ENCODE measurements at places on chromosomes 16 and 17.

DNA sequence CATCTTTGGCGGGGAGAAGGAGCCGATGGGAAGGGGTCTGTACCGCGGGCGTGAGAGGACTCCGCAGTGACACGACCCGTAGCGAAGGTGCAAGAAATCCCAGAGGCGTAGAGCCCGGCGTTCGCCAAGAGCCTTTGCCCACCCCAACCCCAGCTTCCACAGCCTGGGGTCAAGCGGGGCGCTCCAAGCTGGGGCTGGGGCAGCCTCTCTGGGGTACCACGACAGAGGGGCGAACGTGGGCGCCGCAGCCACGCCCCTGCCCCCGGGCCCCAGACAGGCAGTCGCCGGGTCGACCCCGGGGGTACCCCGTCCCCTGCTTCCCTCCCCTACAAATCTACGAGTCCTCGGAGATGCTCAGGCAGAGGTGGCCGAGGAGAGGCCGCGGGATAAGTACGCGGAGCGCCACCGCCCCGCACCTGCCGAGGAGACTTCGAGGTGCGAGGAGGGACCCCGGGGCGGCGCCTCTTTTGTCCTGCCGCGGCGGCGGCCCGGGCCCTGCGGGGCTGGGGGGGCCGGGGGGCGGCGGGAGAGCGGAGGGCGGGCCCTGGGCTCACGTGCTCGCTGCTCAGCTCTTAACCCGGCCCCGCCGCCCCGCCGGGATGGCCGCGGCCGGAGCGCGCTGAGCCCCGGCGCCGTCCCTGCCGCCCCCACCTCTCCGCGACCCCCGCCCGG, at the start of gene ADAM11:
TSS of gene ADAM11 (plus strand) at position 575 of the 672 bp plus-strand sequence. CDS start 212 bp downstream, outside the sequence.
- no peak for DNase-seq

DNA sequence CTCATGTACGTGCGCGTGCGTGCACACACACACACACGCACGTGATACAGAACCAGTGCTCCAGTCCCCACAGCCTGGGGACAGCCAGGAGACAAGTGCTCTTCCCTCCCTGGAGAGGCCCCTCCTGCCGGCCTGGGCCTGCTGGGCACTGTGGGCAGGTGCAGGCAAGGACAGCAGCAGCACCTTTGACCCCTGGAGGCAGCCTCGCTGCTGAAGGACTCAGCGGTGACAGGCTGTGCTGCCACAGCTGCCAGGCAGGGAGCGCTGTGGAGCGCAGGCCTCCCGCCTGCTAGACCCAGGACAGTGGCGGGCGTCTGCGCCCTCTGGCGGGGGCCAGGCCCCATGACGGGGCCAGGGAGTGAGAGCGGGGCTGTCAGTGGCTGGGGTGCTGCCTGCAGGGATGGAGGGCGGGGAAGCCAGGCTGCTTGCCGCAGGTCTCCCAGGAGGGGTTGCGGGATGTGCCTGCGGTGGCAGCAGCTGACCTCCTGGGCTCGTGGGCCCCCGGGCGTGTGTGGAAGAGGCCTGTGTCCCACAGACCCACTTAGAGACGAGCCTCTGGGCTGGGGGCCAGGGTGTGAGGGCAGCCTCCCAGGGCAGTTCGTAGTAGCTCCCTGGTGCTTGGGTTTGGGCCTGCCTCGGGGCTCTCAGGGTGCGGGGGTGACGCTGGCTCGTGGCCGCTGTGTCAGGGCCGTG, 63.5 kb upstream of the PVALEF start:
- DNase-seq, result no peak

GRCh38 chr16:56910654-56911539, 21.0 kb upstream of the HERPUD1 start:
- DNase-seq, result peak; percentile 37

GRCh38 chr16:30780021-30780420, 7.0 kb downstream of the ZNF629 start:
- no peak for DNase-seq

DNA sequence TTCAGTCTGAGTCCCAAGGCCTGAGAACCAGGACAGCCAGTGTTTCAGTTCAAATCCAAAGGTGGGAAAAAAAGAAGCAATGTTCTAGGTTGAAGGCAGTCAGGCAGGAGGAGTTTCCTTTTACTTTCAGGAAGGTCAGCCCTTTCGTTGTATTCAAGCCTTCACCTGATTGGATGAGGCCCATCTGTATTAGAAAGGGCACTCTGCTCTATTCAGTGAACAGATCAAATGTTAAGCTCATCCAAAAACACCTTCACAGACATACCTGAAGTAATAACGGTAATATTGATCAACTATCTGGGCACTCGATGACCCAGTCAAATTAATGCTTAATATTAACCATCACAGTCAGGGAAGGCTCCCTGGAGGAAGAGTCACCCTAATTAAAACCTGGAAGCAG, 60.9 kb downstream of the IRX5 start:
- no peak for DNase-seq

DNA sequence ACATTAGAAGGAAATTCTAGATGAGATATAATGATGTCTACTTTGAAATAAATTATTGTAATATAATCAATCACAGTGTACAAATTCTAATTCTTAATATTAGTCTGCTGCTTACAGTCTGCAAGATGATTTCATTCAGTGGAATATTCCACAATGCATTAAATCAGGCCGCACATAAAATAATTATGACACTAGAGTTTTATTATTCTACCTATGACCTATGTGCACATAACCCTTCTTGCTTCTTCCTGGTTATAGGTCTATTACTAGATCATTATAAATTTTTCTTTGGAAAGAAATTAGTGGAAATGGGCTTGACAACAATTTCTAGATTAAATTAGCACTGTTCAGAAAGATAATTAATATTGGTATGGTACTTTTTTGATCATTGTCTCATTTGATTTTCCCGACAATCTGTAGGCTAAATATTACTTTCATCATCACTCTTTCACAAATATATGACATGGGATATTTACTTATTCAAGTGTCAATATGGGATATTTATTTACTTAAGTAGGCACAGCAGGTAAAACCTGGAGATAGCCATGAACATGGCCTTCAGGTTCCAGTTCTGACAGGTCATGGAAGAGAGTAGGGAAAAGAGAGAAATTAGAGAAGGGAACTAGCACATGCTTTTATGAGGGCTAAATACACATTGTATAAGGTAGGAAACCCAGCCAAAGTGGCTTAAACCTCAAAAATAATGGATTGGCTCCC, 476.4 kb downstream of the TOX3 start:
- no peak for DNase-seq

- DNase-seq, result no peak
Observed at GRCh38 chr16:24523569-24523968, 15.8 kb upstream of the RBBP6 start.

GRCh38 chr16:85486256-85486915, 126.7 kb upstream of the GSE1 start:
- no peak for DNase-seq

DNA sequence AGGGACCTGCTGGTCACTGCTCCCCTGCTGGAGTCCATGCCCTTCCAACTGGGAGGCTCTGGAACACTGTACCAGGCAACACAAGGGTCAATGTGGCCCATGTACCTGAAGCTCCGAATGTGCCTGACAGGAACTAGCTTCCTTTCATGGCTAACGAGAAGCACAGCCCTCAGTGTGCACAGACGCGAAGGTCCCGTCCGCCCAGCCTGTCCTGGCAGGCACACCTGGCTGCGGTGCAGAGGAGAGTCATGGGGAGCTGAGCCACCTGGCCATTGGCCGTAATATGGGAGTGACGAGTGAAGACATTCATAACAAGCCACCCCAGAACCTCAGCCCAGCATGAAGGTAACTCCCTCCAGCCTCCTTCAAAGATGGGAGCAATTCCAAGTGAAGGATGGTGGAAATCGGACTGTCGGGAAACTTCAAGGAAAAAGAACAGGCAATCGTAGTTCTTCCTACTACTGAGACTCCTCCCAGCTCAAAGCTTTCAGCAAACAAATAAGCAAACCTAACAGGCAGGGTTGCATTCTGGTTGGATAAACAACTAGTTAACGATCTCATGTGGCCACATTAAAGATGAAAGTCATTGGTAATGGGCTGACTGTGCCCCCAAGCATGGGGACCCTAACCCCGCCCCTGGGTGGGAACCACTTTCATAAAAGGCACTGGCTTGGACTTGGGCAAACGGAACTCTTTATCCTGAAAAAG, 13.2 kb downstream of the TMEM11 start:
- DNase-seq, result no peak

DNA sequence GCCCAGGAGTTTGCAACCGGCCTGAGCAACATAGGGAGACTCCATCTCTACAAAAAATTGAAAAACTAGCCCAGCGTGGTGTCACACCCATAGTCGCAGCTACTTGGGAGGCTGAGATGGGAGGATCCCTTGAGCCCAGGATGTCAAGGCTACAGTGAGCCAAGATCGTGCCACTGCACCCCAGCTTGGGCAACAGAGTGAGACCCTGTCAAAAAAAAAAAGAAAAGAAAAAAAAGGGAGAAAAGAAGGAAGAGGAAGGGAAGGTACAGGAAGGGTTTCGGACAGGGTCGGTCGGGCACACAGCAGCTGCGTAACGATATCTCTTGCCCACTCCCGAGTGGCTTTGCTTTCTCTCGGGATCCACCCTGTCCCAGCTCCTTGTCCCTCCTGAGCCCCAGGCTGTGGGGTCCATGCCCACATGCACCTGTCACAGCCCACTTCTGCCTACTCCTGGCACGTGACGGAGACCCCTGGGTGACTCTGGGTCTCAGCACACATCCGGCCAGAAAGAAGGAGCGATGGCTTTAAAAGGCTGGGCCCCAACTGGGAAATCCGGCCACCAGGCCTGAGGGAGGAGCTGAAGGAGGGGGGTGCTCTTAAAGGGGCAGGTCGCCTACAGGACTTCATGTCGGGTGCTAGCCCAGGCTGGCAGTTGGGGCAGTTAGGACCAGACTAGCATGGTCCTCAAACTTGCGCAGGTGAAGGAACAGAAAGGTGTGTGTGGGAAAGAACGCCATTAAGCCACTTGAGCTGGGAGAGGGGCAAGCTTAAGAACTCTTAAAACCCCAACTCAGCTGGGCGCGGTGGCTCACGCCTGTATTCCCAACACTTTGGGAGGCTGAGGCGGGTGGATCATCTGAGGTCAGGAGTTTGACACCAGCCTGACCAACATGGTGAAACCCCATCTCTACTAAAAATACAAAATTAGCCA, at the start of gene GHDC:
TSS of gene GHDC (minus strand) at position 526 of the 931 bp plus-strand sequence. CDS start 913 bp downstream, outside the sequence.
- peak; percentile 77 for DNase-seq

- DNase-seq, result no peak
Observed at GRCh38 chr17:15180121-15180561, 85.0 kb downstream of the PMP22 start.

DNA sequence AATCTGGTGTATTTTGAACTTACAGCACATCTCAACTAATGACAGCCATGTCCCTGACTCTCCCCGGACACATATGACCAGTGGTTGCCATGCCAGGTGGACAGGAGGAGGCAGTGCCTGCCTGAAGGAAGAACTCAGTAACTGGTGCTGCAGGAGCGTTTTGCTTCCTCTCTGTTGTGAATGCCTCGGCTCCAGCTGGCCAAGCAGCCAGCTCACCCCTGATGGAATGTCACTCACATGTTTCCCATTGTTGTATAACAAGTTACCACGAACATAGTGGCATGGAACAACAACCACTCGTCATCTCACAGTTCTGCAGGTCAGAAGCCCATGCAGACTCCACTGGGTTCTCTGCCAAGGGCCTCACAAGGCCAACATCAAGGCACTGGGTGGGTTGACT, 20.1 kb upstream of the IRF8 start:
- no peak for DNase-seq

DNA sequence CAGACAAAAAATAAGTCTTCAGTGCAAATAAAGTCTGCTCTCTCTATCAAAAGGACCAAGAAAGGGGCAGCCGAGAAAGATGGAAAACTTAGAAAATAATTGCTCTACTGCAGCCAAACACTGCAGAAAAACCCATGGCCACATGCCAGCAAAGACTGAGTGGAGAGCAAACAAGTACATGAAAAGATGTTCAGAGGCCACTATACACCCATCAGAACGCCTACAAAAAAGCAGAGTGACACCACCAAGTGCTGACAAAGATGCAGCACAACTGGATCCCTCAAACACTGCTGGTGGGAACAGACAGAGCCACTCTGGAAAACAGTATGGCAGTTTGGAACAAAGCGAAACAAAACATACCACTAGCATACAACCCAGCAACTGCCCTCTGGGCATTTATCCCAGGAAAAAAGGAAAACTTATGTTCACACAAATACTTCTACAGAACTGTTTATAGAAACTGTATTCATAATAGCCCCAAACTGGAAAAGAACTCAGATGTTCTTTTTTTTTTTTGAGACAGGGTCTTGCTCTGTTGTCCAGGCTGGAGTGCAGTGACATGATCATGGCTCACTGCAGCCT, 36.7 kb downstream of the KIAA0753 start:
- DNase-seq, result no peak

DNA sequence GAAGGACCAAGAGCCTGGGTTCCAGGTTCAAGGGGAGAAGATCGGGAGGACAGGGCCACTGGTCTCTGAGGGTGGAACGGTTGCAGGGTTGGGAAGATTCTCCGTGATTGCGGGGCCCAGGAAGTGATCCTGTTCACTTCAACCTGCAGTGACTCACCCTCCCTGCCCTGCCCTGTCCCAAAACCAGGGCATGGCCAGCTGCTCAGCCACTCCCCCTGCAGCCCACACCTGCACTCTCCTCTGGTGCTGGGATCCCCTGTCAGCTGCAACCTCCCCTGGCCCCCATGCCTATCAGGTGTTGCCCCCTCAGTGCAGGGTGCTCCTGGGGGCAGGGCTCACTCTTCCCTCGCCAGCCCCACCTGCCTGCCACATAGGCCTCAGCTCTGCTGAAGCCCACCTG, 1.1 kb downstream of the RUNDC3A start:
- DNase-seq, result no peak

GRCh38 chr17:1076299-1076981, 79.5 kb downstream of the TIMM22 start:
- DNase-seq, result no peak

GRCh38 chr17:80879723-80880647, 111.7 kb upstream of the CHMP6 start:
- DNase-seq, result no peak

- DNase-seq, result no peak
Observed at GRCh38 chr16:82630688-82631087, 3.9 kb downstream of the CDH13 start.

All from NCI-H2227 treated with DMSO at 0.1 percent for 48 hours (cell line).